Stimulated activated CD4-positive, alpha-beta T cell treated with anti-CD3 and anti-CD28 coated beads, Interleukin-15, amount 100 ng/mL, for 1 hour (primary cell): ENCODE measurements at places on chromosomes 13 and 19.
A peak's percentile ranks its signal among the peaks of the same experiment; 100 is the strongest.

DNA sequence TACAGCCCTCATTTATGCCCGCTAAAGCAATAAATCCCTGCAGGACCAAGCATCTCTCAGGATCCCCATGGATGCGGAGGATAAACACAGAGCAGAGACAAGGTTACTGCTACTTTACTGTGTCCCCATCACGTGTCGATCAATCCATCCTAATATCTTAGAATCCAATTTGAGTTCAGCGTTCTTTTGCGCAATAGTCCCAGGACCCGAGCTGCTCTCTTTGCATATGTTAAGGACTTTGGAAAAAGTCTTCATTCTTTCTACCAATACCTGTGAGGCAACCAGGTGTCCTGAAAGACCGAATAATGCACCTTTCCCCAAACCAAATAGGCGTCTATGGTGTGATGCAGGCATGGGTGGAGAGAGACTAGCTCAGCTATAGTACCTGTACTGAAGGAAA lies 38.0 kb upstream of the URAD start:
- no peak for DNase-seq

GRCh38 chr13:113791226-113791625 lies 32.2 kb downstream of the TMEM255B start:
- DNase-seq: no peak

DNA sequence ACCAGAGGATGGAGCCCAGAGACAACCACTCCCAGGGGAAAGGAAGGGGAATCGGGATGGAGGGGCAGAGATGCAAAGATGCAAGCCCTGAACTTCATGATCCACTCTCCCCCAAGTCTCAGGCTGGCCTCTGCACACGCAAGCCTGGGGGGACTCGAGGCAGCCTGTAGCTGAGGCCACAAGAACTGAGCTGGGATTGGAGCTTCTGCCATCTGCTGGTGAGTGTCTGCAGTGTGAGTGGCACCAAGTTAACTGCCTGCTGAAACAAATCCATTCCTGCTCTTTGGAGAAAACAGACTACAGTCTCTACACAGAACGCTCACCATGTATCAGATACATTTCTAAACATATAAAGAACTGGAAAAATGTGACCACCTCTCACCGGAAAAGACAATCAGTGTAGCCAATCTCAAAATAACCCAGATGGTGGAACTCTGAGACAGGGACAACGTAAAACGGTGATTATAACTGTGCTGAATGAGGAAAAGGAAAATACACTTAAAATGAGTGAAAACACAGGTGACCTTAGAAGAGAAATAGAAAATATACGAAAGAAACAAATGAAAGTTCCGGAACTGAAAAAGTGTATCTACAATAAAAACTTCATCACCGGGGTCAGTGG lies 62.1 kb downstream of the KLF2 start:
- DNase-seq: no peak

DNA sequence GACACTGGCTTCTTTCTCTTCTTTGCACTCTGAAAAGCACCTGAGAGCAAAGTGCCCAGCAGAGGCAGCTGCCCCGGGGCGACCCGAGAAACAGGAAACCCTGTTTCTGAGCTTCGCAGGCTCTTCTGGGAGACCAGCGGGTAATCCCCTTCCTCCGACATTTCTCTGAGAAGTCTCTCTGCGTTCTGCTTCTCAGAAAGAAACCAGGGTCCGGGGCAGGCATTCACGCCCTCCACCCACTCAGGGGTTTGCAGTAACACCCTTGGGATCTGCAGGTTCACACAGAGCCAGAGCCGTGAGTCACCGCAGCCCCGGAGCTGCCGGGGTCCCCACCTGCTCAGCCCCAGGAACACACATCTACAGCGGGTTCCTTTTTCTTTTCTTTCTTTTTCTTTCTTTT lies 86.0 kb downstream of the GADD45B start:
- peak; percentile 42 for DNase-seq

DNA sequence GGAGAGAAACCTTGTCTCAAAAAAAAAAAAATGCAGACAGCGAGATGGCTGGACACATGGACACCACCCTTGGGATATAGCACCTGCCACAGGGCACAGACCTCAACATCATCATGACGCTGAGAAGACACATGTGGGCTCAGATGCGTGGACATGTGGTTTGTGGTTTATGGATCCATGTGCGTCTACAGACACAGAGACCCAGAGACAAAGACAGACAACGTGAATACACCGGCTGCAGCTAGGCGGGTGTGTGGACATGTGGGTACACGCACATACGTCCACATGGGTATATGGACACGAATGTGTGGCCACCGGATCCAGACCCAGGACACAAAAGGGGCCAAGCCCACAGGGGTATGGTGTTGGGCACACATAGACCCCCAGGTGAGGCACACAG lies 1.3 kb downstream of the TNFSF14 start:
- DNase-seq: no peak

- no peak for DNase-seq
Observed at GRCh38 chr19:42445948-42446347, 3.2 kb upstream of the CXCL17 start.

- no peak for DNase-seq
Observed at GRCh38 chr19:33641956-33642498, 20.3 kb downstream of the CHST8 start.

GRCh38 chr13:40596484-40596883 lies 70.0 kb downstream of the FOXO1 start:
- DNase-seq: no peak

DNA sequence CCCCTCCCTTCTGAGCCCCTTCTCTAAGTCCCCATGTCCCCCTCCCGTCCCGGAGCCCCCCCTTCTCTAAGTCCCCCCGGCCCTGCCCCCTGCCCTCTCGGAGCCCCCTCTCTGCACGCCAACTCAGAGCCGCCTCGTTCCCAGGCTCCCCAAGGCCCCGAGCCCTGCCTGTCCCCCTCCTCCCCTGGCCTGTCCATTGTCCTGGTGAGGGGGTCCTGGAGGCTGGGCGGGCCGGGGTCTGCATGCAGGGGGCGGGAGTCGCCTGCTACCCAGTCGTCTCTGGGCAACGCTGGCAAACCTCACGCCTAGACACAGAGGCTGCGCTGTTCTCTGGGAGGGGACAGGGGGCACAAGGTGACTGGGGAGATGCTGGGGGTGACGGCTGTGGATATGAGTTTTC lies 39.2 kb upstream of the SEMA6B start:
- no peak for DNase-seq

DNA sequence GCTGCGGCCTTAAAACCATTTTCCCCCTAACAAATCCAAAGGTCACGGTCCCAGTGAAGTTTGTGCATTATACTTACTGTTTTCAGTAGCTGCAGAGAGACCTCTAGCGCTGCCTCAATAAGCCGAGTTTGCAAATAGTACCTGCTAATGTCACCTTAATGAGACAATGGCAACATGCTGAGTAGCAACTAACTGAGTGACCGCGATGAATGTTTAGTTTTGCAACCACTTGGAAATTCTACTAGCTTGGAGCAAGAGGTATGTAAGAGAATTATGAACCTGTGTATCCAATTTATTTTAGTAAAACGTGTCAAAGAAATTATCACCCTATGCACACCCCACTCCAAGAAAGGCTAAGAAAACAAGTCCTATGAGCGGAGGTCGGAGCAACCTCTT lies 1.2 kb downstream of the KPNA3 start:
- no peak for DNase-seq

- no peak for DNase-seq
Observed at GRCh38 chr13:30133996-30134395, 173.4 kb downstream of the KATNAL1 start.

DNA sequence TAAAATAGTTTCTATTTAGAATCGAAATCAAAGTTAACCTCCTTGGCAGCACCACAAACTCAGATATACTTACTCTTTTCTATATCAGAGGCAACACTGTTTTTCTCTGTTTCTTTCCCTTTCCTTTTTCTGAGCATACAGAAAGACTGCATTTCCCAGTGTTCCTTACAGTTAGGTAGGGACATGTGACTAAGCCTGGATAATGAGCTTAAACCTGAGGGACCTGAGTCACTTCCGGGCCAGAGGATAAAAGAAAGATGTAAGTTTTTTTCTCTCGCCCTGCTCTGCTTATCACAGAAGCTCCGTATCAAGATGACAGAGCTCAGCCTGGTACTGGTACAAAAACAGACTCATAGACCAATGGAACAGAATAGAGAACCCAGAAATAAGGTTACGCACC lies 531.9 kb downstream of the KLF12 start:
- no peak for DNase-seq

DNA sequence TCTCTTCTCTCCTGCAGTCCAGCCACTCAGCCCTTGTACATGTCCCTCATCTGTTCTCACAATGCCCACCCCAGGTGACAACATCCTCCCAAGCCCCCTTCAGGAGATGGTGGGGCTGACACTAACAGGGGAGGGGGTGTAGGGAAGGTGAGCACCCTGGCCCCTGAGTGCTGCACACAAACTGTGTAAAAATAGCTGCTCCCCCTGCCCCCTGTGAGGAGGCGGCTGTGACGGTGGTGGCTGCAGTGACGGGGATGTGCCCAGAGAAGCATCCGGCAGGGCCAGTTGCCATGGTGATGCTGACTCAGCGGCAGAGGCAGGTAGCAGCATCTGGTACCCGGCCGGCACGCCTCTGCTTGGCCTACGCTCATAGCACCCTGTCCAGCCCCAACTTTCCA lies 13.0 kb upstream of the JUND start:
- DNase-seq: peak; percentile 79

DNA sequence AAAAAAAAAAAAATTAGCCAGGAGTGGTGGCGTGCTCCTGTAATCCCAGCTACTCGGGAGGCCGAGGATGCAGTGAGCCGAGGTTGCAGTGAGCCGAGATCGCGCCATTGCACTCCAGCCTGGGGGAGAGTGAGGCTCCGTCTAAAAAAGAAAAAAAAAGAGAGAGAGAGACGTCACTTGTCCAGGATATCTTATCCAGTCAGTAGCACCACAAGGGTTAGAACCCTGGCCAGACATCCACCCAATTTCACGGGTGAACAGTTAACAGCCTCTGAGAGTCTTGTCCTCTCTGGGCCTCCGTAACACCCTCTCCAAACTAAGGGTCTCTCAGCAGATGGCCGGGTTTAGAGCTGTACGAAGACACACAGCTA lies 917 bp upstream of the CLPTM1 start:
- DNase-seq: no peak

DNA sequence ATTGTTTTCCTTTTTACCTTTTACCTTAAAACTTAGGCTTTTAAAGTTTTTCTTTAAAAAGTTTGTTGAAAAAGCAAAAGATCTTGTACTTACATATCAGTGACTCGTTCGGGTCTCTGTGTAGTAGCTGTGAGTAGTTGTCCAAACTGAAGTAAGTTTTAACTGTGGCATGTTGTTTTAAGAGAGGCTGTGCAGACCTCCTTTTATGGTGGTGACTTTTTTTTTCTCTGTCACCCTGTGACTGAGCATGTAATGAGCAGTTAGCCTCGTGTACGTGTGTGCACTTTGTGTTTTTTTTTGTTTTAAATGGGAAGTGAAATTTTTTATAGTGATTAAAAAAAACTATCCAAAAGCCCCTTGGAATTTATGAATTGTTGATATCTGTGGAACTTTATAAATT lies at the start of gene GPR183:
Gene GPR183, minus strand, starts transcription at position 153 of the 400 bp plus-strand sequence. CDS start 11,254 bp downstream, outside the sequence.
- DNase-seq: no peak

- no peak for DNase-seq
Observed at GRCh38 chr13:77028202-77028601, 1.2 kb upstream of the FBXL3 start.

DNA sequence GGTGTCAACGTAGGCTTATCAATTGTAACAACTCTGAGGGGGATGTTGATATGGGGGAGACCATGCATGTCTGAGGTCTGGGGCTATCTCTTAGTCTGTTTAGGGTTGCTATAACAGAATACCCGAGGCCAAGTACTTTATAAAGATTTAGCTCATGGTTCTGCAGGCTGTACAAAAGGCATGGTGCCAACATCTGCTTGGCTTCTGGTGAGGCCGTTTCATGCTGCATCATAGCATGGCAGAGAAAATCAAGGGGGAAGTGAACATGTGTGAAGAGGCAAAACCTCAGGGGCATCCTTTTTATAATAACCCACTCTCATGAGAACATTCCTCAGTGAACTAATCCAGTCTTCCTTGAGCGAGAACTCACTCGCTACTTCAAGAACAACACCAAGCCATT lies 353.8 kb downstream of the ENOX1 start:
- no peak for DNase-seq

DNA sequence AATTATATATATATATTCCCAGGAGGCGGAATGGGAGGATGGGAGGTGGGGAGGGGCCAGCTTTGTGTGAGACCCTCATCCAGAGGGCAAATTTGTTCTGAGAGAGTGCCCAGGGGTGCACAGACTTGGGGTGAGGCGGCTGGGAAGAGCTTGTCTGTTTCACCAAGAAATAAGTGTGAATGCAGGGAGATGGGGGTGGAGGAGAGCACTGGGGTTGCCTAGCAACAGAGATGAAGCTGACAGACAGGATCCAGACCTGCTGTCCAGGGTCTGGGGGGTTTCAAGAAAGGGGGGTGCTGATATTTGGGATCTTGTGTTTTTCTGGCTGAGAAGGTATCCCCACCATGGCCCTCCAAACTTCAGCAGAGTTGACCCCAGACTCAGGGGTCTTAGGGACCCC lies 18.6 kb upstream of the TNFAIP8L1 start:
- DNase-seq: no peak

- DNase-seq: no peak
Observed at GRCh38 chr19:49217382-49217781, 59.8 kb downstream of the TRPM4 start.

GRCh38 chr19:20273951-20274570 lies 107.0 kb downstream of the ZNF486 start:
- no peak for DNase-seq
